ENCODE measurements at places on chromosomes 1 and 21.
A peak's percentile ranks its signal among the peaks of the same experiment; 100 is the strongest.

GRCh38 chr1:118304722-118305359 lies 119.8 kb upstream of the SPAG17 start:
- DNase-seq: no peak

DNA sequence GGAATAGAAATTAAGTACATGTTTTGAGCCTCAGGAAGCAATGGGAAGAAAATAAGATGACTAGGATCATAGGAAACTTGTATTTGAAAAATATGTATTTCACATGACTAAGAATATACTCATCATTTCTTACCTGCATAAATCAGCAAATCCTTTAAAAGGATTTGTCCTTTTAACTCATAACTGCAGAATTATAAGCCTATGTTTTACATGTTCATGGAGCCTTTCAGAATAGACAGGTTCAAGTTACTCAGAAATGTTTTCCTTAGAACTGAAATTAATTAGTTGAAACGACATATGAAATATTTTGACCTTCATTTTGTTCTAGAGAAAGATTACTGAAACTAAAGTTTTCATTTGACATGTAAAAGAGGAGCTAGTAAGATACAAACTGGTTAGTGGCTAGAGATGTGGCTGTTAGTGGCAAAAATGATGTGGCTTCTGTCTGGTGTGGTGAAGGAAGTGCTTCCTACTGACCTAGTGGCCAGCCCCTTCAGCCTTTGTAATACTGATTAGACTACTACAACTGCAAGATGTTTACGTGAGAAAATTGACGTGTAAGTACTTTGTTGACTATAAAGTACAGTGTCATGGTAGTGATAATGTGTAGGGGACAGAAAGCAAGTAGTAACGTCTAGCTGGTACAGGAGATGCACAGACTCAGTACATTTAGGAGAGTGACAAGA lies 54.7 kb downstream of the PACC1 start:
- no peak for DNase-seq

DNA sequence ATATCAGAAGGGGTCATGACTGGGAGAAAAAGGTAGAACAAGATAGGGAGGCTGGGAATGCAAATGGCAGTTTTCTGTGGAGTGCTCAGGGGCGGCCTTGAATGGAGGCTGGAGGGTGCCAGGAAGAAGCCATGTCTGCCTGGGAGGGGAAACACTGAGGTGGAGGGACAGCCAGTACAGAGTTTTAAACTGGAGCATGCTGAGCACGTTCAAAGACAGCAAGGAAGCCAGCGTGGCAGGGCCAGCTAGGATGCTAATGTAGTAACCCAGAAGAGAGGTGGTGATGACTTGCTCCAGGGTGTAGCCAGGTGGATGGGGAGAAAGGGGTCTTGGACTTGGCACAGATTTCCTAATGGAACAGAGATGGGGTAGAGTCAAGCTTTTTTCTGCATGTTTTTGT lies 445.8 kb upstream of the VAMP3 start:
- no peak for DNase-seq

DNA sequence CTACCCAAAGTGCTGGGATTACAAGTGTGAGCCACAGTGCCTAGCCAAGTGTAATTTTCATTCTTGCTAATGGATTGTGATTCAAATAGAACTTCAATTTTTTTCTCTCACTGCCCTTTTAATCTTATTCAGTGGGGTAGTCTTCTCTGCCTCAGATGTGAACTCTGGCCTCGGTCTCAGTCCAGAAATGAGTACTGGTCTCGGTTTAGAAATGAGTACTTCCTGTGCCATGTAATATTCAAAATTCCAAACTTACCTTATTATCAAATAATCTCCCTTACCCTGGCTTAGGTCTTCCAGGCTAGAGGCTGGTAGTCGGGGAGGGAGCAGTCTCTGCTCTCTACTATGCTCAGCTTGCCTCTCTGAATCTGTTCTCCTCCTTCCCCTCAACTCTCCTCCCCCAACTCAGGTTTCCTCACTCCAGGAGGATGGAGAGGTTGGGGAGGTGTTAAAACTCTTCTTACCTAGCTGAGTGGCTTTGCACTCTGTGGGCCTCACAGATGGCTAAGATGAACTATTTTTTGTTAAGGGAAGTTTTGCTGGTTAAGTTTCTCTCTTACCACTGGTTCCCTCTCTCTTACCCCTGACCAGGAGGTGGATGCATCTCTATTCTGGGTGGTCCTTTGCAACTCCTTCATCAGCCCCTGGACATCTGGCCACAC lies 4.8 kb upstream of the SLAMF9 start:
- no peak for DNase-seq

GRCh38 chr1:201408176-201408833 lies 9.2 kb upstream of the LAD1 start:
- DNase-seq: peak; percentile 30

DNA sequence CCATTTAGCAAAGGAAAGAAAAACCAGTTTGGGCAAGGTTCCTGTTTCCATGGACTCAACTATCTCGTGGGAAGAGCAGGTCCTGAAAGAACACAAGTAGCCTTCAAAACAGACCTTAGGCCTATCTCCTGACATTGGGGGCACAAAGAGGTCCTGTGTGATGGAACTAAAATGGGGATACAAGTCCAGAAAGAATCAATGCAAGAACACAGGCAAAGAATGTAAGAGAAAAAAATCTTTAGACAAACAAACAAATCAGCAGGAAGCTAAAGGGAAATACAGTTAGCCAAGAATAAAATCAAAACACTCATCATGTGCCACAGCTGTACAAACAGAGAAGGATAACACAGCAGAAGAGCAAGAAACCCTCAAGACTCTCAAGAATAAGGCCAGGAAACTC lies 28.2 kb downstream of the SLC30A10 start:
- DNase-seq: no peak

DNA sequence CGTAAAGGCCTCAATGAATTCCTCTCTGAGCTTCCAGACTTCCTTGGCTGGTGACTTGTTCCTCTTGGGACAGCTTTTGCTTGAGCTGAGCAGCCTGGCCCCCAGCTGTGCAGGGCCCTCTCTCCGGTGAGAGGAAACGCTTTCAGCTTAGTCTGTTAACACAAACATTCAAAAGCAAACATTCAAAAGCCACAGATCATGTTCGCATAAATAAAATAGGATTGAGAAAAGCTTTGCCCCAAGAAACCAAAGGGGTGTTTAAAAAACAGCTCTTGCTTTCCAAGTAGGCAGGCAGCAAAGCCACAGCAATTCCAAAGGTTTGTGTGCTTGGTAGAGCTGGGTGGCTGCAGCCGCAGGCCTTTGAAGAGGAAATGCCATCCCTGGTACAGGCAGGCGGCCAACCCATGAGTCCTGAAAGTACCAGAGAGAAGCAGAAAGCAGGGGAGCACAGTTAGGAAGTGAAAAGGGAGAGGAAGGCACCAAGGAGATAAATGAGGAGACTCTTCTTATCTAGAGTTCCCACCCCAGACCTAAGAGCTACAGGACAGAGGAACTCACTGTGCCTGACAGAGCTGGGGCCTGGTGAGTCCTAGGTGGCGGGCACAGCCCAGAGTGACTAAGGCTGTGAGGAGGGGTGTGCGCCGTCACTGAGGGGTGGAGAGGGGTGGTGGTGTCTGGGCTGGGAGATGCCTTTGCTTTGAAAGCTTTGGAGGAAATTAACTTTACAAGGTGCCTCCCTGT lies 48.4 kb downstream of the CCN1 start:
- peak; percentile 78 for DNase-seq

- no peak for DNase-seq
Observed at GRCh38 chr1:183544598-183545297, 45.5 kb downstream of the NCF2 start.

- no peak for DNase-seq
Observed at GRCh38 chr1:243406424-243406823, 150.6 kb downstream of the SDCCAG8 start.

DNA sequence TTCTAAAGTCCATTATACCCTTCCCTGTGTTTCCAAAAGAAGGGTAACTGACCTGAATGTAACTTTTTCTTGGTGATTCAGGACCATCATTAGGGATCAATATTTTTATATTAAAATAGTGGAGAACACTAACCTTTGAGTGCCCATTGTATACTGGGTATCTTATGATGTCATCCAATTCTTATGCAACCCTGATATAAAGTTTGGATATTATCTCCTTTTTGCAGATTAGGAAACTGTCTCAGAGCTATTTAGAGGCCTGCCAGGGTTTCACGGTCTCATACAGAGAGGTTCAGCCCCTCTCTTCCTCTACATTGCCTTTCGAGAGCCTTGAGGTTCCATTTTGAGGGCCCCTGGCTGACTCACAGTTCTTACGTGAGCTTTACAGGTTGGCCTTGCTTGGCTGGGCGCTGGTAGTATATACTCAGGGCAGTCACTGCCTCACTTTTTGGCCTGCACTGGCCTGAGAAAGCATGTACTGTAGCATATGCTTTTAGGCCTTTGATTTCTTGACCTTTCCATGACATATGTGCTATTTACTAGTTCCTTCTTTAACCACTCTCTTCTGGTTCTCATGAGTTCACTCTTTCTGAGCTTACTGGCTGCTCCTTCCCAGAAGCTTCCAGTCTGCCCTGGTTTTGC lies 15.7 kb upstream of the FOXO6 start:
- DNase-seq: no peak

Data from amniotic stem cell (primary cell).